RCC 7860 (cell line): ENCODE measurements at places on chromosomes 5 and 9.
A peak's percentile ranks its signal among the peaks of the same experiment; 100 is the strongest.

- no peak for DNase-seq
Measured at GRCh38 chr5:32776200-32776599, 65.1 kb downstream of the NPR3 start.

DNA sequence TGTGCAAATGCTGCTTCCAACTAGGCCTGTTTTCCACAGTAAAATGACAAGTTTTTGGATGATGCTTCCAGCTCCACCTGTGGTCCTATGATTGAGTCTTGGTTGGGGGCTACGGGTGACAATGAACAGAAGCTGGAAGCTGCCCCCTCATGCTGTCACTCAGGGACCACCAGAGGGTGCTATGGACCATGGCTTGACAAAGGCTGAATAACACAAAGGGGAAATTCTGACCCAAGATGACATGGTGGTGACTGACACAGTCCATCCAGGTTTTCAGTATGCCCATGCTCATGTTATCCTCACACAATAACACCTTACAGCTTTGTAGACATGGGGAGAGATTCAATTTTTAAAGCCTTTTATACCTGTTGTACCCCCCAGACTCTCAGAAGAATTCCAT is 23.9 kb upstream of the SAP30L start:
- no peak for DNase-seq

DNA sequence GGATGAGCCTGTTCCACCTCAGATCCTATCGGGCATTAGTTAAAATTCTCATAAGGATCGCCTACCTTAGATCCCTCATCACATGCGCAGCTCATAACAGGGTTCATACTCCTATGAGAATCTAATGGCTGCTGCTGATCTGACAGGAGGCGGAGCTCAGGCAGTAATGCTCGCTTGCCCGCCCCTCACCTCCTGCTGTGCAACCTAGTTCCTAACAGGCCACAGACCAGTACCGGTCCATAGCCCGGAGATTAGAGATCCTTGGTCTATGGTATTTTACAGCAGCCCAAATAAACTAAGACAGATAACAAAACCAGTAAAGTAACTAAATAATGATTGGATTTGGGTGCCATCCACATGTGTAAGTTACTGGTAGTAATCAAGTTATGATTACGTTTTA is 17.5 kb downstream of the GOLPH3 start:
- no peak for DNase-seq

GRCh38 chr5:68041293-68041692 is 174.3 kb upstream of the PIK3R1 start:
- no peak for DNase-seq

GRCh38 chr5:81795666-81796065 is 44.8 kb upstream of the SSBP2 start:
- no peak for DNase-seq

- DNase-seq: no peak
Measured at GRCh38 chr5:37838152-37838932, 1.5 kb downstream of the GDNF start.

DNA sequence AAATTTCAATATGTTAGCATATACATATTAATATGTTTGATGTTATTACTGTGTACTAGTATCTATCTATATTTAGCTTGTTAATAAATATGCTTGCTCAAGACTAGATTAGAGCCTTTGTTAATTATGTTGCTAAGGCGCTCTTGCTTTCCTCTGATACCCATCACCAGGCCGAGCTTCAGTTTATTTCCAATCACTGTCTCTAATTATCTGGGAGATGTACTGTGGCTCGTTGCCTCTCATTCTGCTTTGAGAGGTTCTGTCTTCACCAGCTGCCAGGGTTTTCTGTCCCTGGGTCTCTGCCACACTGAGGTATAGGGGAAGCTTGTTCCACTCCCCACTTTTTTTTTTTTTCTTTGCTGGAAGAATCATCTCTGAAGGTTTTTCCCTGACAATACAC is 21.0 kb upstream of the TAF11L2 start:
- no peak for DNase-seq

DNA sequence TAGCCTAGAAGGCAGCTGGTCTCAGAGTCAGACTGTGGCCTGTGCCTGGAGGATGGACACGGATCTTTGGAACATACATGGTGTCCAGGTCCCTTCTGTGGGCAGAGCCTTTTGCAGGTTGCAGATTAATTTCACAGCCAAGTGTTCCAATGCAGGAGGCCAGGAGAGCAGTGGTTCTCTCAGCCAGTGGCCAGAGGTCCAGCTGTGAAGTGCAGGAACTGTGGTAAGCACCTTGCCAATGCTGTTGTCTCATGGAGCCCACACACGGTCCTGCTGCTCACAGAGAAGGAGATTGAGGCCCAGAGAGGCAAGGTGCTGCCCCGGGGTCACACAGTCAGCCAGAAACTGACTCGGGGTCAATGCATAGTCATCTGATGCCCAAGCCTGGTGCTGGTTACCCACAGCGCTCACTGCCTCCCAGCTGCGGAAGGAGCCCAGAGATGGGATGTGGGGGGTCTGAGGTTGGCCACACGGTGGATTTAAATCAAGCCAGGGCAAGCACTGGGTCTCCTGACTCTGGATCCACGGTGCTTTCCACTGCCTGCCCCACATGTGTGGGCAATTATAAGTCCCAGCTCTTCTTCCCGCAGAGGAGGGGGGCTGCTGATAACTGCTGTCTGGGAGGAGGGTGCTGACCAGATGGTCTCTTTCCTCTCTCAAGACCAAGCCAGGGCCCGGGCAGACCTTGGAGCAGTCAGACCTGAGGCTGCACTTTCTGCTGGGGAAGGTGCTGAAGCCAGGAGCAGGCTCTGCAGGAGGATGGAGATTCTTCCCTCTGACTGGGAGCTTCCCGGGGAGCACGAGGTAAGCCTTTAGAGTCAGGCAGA is 2.8 kb downstream of the PDGFRB start:
- DNase-seq: no peak

- peak; percentile 34 for DNase-seq
Measured at GRCh38 chr9:105510024-105510423, 47.9 kb upstream of the FKTN start.

DNA sequence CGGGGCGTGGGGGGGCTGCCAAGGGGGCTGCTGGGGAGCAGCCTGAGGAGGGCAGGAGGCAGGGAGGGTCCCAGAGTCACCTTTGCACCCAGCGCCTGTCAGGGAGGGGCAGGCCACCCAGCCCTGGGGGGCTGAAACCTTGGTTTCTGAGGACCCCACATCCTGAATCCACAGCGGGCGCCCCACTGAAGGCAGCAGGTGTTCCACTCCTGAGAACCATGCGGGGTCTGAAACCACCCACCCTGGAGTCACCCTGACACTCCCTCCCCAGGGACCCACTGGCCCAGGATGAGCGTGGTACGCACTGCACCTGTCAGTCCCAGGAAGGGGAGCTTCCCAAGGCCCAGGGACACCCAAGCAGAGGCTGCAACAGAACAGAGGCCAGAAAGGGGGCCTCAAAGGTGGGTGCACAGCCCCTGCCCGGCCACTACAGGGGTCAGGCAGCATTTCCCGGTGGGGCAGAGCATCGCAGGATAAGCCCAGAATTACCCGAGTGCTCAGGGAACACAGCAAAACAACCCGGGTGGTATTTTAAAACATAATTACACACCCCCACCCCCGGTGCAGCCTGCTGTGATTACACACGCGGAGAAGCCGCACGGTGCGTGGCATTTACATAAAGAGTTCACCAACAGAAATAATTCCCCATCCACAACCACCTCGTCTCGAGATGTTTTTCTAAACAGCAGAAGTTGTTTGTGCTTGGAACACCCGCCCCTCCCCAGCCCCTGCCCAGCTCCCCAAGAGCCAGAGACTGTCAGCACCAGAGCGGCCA is 57.3 kb upstream of the UBAC1 start:
- no peak for DNase-seq

DNA sequence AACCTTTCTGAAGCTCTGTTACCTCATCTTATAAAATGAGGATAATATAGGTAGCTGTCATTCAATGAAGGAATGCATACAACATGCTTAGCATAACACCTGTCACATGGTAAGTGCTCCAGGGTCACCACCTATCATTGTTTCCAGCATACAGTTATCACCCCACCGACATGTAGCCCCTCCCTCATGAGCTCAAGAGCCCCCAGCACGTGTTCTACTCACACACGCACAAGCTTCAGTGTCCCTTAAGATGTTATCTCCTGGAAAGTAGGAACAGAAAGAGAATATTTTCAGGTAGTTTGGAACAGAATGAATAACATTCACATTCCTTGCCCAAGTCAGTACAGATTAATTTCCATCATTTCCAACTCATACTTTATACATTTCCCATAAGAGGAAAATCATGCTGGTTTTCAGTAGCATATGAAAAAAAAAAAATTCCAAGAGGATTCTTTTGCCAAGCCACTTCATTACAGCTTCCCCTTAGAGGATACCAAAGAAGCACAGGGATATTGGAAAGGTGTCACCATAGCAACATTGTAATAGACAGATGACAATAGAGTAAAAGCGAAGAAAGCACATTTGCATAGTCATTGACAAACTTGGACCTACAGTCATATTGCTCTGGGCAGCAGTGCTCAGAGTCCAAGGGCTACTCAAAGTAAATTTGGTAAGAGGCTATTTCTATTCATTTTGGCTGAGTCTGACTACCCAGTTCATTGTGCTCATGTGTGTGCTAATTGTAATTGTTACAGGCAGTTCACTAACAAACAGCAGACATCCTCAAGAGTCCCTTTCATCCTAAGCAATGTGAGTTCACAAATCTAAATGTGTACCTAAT is 1.5 kb upstream of the MOB3B start:
- DNase-seq: no peak

DNA sequence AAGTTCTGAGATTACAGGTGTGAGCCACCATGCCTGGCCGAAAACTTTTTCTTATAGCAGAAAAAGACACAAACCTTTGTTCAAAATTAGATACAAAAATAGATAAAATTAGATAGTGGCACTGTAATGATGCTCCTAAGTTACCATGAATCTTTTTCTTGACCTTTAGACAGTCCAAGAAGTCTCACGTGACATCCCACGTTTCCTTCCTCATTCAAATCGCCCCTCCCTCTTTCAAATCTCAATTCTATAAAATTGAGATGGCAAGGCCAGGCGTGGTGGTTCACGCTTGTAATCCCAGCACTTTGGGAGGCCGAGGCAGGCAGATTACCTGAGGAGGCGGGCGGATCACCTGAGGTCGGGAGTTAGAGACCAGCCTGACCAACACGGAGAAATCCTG is 7.7 kb upstream of the ZCCHC10 start:
- DNase-seq: no peak
